ENCODE measurements at places on chromosomes 11 and 22.

DNA sequence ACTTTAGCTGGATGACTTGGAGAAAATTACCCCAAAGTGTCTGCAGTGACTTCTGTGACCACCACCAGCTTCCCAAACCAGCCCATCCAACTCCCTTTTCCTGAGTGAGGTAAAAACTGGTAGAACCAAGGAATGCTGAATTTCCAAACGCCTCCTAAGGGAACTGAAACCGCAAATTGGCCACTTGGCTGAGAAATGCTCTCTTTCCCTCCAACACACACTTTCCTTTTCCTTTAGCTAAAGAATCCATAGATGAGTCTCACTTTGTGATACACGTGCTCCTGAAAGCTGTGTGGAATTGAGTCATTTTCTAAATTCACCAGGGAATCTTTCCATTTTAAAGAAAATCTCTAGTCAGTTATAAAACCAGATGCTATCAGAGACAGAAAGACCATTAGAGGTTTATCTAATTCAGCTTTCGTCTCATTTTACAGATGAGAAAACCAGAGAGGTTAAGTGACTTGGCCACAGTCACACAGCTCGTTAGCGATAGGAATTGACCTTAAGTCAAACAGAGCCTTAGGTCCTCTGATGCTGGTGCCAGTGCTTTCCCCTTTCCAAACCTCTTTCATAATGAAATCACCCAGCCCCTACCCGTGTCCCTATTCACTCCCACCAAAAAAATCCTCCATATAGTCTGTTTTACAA, 137.2 kb downstream of the COMMD9 start:
- DNase-seq = no peak

DNA sequence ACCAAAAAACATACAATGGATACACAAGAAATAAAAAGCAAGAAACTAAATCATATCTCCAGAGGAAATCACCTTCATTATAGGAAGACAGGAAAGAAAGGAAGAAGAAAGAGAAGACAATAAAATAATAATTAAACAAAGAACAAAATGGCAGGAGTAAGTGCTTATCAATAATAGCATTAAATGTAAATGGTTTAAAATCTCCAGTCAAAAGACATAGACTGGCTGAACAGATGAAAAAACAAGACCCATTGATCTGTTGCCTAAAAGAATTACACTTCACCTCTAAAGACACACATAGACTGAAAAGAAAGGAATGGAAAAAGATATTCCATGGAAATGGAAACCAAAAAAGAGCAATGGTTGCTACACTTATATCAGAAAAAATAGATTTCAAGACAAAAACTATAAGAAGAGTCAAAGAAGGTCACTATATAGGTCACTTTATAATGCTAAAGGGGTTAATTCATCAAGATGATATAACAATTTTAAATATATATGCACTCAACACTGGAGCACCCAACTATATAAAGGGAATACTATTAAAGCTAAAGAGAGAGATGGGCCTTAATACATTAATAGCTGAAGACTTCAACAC, 118.4 kb upstream of the SESN3 start:
- no peak for DNase-seq

DNA sequence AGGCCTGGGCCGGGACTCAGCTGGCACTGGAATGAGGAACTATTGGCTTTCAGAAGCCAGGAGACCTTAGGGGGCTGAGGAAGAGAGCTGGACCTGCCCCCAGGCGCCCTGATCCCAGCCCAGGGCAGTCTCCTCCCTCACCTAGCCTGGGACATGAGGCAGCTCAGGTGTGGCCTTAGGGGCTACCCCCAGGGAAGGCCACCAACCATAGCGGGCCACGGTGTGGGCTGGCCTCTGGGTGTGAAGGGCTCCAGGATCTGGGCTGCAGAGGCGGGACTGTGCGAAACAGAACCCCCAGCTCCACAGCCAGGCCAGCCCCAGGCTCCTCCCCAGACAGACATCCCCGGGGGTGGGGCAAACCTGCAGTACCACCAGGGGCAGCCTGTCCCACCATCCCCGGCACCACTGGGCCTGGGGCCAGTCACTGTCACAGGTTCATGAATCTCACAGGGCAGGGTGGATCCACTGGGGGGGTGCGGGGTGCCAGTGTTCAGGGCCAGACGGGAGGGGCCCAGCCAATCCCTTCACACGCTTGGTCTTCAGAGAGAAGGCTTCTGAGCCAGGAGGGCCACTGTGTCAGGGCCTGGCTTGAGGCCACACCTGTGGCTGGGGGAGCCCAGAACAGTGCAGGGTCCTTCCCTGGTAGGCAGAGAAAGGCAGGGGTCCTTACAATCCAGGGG, 3.5 kb downstream of the PLXNB2 start:
- DNase-seq = no peak

- DNase-seq = no peak
Measured at GRCh38 chr11:128581561-128582272, 5.6 kb downstream of the ETS1 start.

DNA sequence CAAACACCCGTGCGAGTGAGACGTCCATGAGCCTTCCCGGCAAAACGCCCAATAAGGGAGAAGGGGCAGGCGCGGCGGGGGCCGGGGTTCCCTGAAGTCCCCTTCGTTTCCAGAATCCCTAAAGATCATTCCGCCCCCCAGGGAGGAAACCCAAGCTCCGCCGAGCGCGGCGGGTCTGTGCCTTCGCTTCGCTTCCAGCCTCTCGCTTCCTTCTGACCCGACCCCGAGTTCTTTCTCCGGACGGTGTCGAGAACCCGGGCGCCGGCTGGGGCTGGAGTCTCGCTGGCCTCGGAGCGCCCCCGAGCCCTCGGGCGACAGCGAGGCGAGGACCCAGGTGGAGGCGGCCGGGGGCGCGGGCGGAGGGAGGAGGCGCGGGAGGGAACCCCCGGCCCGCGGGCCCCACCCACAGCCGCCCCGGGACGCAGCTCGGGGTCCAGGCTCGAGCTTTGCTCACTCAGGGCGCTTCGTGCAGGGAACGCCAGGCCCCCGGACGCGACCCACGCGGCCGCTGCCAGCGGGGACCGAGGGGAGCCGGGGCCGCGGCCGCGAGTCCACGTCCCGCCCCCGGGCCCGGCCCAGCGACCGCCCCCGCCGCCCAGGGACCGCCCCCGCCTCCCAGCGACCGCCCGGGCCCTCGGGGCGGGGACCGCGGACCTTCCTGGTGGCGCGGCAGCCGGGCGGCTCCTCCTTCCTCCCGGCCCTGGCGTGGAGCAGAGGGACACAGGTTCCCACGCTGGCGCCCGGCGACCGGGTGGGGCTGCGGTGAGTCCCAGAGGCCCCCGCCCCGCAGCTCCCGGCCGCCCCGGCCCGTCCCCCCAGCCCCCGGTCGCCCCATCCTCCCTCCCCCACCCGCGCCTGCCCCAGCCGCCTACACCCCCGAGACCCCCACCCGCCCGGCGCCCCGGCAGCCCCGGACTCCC, at the start of gene PGGHG:
Gene PGGHG, plus strand, starts transcription at position 649 of the 920 bp plus-strand sequence. CDS start 691 bp downstream, outside the sequence.
- DNase-seq = no peak

GRCh38 chr11:126035718-126036117, 26.9 kb downstream of the CDON start:
- DNase-seq = no peak

GRCh38 chr11:34774604-34775003, 141.6 kb downstream of the APIP start:
- DNase-seq = no peak

GRCh38 chr11:12629601-12630313, 44.5 kb upstream of the TEAD1 start:
- no peak for DNase-seq

- no peak for DNase-seq
Measured at GRCh38 chr11:116510886-116511650, 261.7 kb downstream of the BUD13 start.

DNA sequence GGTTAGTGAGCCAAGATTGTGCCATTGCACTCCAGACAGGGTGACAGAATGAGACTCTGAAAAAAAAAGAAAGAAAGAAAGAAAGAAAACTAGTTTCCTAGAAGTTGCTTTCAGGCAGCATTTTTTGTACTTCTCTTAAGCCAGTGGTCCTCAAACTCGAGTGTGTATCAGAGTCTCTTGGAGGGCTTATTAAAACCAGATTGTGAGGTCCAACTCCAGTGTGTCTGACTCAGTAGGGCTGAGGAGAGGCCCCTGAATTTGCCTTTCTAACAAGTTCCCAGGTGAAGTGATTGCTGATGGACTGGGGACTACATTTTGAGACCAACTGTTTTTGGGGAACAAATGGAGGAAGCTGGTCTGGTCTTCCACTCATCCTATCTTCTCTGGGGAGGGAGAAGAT, 57.5 kb upstream of the VSTM5 start:
- DNase-seq = no peak

GRCh38 chr11:90284171-90284570, 61.3 kb upstream of the CHORDC1 start:
- no peak for DNase-seq

DNA sequence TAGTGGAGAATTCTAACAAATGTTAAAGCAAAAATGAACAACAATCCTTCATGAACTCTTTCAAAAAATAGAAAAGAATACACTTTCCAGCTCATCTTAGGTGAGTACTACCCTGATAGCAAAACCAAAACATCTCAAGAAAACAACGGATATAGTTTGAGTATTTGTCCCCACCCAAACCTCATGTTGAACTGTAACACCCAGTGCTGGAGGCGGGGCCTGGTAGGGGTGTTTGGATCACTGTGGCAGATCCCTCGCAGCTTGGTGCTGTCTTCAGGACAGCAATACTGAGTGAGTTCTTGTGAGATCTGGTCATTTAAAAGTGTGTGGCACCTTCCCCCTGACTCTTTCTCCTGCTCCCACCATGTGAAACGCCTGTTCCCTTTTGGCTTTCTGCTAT, 27.0 kb downstream of the NCAPD3 start:
- no peak for DNase-seq

DNA sequence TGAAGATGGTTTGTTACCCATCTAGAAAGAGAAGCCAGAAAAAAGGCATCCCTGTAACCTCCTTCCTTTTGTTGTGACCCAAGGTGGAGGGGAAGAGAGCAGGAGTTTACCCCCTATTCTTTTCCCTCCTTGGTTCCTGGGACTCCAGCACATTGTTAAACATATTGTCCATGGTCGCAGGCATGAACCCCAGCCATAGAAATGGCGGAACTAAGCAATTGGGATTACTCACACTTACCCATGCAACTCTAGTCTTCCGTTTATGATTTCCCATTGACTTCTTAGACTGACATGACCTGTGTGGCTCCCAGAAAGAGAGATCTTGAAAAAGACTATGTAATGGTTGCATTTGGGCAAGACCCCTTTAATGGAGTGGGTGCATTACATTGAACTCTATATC, 45.4 kb downstream of the OR4C46 start:
- no peak for DNase-seq

GRCh38 chr22:45470871-45471270, 31.8 kb upstream of the FBLN1 start:
- DNase-seq = no peak

DNA sequence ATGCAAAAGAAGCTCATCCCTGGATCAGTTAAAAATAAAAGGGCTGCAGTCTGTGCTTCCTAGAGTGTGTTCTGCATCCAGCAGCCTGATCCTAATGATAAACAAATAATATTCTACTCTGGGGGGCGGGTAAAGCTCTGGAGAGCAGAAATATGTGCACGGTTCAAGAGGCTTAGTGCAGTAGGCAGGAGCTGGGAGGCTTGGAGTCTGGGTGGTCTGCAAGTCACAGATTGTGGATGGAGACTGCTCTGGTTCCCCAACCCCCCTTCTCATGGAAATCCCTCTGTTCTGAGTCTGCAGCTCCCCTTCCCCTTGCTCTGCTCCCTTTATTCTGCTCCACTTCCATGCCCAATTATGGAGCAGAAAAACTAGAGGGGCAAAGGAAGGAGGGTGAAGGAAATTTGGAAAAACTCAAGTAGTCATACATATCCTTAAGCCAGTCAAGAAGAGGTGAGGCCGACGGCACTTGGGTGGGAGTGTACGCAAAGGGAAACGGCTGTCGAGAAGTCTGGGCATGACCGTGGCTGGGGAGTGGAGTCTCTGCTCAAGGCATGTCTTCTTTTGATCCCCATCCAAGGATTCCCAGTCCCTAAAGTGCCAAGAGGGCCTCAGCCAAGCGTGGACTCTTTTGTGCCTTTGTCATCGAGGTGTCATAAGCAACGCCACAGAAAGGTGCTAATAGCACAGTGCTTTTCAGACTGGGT, 16.3 kb upstream of the CLMP start:
- no peak for DNase-seq

GRCh38 chr11:28835790-28836189, 727.6 kb downstream of the METTL15 start:
- DNase-seq = no peak

DNA sequence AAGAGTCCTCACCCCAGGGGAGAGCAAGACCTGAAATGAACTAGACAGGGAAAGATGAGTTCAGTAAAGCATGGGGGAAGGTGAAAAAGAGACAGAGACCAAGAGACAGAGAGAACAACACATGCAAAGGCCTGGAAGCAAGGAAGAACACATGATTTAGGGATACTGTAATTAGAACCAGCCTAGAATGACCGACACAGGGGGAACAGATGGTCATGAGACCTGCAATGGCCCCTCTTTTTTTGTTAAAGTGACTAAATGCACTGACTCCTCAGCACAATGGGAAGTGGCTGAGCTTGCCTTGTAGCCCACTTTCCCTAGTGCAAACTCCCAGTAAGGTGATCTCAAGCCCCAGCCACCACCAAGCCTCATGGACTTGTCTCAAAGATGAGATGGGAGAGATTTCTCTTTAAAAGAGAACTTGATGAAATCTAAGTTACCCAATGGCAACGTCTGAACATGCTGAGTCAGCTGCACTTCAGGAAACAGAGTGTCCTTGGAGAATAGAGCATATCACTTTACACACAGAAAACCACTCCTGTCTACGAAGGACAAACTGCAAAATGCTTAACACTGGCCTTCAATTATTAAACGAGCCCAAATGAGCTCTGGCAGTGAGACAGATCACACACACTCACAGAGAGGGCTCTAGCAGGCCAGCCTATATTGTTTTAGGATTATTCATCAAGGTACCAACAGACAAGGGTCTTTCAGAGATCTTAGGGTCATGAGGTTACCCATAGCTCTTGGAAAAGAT, 91.0 kb downstream of the SERGEF start:
- no peak for DNase-seq

DNA sequence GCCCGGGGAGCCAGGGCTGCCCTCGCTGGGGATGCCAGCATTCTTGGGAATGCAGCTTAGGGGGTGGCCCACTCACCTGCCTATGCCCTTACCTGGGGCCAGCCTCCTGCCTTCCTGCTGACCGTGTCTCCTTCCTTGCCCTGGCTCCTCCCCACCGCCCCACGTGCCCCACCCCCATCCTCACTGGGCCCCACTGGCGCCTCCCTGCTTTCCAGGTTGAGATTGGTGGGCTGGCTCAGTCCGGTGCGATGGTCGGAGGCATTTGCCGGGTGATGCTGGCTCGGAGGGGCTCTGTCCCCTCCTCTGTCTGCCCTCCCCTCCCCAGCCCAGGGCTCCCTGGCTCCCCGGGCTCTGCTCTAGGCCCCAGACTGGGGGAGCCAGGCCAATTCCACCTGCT, 34.1 kb upstream of the GRAMD4 start:
- DNase-seq = no peak

All from stimulated activated CD4-positive, alpha-beta T cell treated with anti-CD3 and anti-CD28 coated beads, Interleukin-1b, Interleukin-23, amount 100 ng/mL, for 1 hour (primary cell).